A172 (cell line): ENCODE measurements at places on chromosomes 1 and 21. TPM values are rescaled to one million over a fixed set of nuclear protein-coding genes. Genes with fewer than 3 reads are reported as not detected.

The CNIH4 gene
- 120 TPM in 2 replicates for total RNA-seq

The ADORA3 gene
- not detected in 2 replicates for total RNA-seq

GRCh38 chr1:178573330-178573729 lies 60.4 kb downstream of the TEX35 start:
- no peak for DNase-seq

DNA sequence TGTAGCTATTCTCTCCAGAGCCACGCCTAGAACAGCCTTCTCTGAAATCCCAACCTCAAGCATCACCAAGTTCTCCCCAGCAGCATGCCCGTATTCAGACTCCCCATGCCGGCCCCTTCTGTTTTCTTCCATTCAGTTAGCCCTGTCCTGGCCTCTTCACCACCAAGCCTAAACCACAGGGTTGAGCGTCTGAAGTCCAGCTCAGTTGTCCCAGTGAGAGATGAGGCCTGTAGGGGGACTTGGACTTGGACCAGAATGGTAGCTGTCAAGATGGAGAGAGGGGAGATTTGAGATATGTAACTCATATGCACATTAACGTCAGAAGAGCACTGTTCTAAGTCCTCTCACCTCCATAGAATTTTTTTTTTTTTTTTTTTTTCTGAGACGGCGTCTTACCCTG lies 5.5 kb upstream of the TMEM54 start:
- no peak for DNase-seq

The VCAM1 gene
- 0.05 and 1.1 TPM in 2 replicates for total RNA-seq

DNA sequence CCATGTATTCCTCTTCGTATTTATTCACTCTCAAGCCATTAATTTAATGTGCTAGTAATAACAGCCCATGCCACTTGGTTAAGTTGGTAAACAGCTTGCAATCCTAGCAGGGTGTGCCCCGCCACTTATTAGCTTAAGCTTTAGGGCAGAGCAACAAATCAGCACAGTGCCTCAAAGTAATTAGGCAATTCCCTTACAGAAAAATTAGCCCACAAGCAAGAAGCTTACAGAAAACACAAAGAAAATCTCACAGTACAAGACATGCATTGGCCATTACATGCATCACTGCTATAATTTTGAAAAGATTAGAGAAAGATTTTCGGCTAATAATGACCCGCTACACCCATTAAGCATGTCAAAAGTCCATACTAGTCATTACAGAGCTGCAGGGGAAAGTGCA lies 47.6 kb downstream of the TGFB2 start:
- no peak for DNase-seq

- DNase-seq = no peak
Observed at GRCh38 chr1:56468518-56468917, 110.8 kb downstream of the PLPP3 start.
